Urothelium cell line (cell line): ENCODE measurements at places on chromosomes 1 and 21.

- DNase-seq: no peak
Measured at GRCh38 chr1:229148041-229148671, 122.8 kb upstream of the RAB4A start.

DNA sequence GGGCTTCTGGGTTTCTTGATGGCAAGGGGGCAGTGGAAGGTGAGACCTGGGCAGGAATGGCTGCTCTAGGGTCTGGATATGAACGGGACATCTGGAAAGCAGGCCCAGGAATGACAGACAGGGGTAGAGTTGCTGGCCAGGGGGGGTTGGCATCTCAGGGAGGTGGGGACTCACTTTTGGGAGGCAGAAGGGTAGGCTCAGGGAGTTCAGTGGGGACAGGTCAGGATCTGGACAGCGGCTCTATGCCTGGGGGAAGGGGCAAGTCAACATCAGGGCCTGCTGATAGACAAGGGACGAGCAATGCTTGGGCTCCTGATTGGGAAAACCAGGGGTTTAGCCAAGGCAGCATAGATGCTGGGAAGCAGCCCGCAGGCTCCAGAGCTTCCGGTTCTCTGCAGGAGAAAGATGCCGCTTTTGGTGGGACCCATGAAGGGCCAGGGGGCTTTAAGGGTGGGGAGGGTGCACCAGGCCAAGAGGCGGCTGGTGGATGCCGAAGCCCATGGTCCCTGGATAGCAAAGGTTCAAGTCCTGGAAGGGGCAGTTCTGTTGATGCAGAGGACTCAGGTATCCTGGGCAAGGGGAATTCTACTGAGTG is 21.9 kb downstream of the IGFN1 start:
- DNase-seq: no peak

DNA sequence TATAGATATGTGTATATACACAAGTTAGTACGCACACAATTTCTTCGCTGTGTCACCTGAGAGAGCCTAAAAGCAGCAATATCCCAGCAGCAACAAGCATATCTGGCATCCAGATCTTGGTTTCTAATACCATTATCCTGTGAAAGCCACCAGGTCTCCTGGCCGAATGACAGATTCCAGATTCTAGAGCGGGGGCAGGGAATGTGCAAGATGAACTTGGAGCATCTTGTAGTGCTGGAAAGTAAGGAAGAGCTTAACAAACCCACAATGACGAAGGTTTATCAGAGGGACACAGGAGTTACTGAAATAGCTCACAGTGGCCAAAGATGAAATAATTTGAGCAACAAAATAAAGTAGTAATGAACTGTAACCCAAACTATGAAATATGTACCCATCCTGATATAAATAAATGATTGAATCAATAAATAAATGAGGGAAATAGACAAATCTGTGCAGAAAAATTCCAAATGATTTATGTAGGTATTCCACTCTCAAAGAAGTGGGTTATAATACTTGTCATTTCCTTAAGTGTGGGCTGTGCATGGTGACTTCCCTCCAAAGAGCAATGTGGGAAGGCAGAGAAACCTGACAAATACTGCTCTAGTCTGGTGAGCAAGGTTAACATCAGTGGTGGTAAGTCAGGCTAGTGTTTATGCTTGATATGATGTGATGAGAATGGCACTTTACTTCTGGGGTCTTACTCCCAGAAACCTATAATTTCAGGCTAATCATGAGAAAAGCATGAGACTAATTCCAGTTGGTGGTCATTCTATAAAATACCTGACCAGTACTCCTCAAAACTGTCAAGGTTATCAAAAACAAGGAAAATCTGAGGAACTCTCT is 67.9 kb downstream of the LRRC8D start:
- no peak for DNase-seq

DNA sequence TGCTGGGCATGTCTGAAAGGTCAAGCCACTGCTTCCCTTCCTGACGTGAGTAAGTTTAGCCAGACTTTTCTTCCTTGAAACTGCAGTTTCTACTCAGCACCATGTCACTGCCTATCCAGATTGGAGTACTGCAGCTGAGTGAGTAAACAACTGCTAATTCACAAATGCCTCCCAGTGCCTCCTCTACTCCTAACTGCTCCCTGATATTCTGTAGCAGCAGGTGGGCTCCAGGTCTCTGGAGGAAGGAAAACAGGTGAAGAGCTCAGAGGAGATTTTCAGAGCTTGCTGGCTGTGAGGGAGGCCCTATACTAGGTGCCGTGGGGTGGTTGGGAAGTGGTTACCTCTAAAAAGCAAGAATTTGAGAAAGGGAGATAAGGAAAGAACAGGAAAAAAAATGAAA is 96.5 kb downstream of the KIF14 start:
- DNase-seq: no peak

DNA sequence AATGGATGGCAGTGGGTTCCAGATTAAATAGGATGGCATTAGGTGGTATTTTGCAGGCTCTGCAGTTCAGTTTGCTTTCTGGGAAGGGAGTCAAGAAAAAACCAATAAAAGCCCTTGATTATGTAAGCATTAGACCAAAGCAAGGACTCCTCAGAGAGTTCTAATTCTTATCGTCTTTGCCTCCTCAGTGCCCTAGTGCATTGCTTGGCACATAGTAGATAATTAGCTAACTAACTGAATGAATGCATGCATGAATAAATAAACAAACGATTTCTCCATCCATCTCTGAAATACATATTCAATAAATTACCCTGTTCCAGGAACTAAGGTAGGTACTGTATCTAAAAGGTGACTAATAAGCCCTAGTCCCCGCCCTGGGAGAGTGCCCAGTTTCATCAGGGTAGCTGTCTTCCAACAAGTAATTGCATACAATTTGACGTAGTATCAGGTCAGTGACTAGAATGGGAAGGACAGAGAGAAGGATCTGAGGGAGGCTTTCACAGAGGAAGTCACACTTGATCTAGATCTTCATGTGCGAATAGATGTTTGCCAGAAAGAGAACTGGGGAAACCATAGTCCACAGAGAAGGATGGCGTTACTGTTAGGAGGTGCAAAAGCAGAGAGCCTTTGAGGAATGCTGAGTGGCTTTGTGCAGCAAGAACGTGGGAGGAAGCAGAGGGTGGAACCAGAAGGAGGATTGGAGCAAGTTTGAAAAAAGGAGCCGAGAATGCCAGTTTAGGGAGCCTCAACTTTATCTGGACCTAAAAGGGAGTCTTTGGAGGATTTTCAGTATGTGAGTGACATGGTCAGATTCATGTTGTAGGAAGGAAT is 111.4 kb downstream of the TBX19 start:
- DNase-seq: no peak

DNA sequence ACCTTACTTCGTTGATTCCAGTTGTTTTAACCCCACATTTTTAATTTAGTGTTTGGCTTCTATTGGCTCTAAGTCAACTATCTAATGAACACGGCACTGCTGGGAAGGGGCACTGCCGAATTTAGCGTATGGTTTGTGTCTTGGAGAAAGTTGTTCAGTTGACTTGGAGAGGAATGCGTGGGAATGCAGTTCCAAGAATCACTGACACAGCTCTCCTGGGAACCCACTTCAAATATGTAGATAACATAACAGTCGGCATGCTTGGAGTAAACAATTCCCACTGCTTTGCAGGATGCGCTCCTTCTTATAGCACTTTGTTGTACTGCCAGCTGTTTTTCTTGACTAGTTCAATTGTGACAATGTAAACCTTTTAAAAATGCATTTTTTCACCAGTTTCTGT is 104.3 kb downstream of the RYR2 start:
- DNase-seq: no peak
